ENCODE measurements at places on chromosomes 11 and 22.
A peak's percentile ranks its signal among the peaks of the same experiment; 100 is the strongest.

GRCh38 chr11:102488208-102488607 is 35.6 kb upstream of the TMEM123 start:
- DNase-seq, result no peak

- no peak for DNase-seq
Observed at GRCh38 chr22:46073683-46074504, 76.4 kb upstream of the PPARA start.

DNA sequence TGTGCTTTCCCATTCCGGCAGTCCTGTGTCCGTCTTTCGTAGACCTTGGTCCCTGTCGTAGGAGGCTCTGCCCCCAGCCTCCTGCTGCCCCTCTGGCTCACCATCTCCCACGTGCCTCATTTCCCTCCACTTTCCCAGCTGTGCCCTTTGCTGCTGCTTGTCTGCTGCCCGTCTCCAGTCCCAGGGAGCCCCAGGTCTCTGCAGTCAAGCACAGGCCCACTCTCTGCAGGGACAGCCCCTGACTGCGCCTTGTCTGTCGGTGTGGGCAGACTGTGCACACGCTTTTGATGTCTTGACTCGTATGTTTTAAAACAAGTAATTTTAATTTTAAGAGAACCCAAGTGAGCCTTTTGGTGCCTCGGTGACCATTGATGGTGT is 12.4 kb downstream of the DGCR8 start:
- no peak for DNase-seq

DNA sequence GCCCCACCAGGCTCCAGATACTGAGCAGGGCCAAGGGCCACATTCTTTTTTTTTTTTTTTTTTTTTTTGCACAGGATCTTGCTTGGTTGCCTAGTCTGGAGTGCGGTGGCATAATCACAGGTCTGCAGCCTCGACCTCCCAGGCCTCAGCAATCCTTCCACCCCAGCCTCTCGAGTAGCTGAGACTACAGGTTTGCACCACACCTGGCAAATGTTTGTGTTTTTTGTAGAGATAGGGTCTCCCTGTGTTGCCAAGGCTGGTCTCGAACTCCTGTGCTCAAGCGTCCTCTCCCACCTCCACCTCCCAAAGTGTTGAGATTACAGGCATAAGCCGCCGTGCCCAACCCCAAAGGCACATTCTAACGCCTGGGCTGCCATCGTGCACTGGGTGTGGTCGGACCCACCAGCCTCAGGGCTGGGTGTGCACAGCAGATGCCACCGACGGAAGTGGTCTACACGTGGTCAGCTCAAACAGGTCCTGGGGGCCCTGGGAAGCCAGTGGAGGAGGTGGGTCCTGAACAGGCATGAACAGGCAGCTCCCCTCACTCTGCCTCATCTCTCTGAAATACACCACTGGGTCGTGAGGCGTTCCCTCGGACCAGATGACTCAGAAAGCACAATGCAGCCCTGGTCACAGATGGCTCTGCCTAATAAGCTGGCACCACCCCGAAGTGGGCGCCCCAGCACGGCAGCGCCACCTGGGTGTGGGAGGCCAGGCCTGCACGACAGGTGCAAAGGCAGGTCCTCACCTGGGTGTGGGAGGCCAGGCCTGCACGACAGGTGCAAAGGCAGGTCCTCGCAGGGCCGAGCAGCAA is 5.1 kb upstream of the B4GALNT4 start:
- DNase-seq, result peak; percentile 63

GRCh38 chr11:108838792-108839105 is 173.9 kb downstream of the DDX10 start:
- DNase-seq, result no peak

GRCh38 chr22:45964926-45965527 is 11.9 kb downstream of the WNT7B start:
- no peak for DNase-seq

DNA sequence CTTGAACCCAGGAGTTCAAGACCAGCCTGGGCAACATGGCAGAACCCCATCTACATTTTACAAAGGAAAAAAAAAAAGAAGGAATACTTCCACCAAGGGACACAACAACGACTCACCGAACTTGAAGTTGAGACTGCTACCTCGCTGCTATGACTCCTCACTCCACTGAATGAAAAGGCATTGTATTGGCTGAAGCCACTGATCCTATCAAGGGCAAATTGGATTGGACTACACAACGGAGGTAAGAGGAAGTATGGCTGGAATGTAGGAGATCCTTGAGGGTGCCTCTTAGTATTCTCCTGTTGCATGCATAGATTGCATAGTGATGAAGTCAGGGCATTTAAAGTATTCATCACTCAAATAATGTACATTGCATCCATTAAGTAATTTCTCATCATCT is 97.9 kb downstream of the CWF19L2 start:
- no peak for DNase-seq

GRCh38 chr11:116835042-116835772 is 2.2 kb downstream of the APOA1 start:
- DNase-seq, result no peak

GRCh38 chr11:46524201-46524770 is 69.5 kb downstream of the AMBRA1 start:
- no peak for DNase-seq

GRCh38 chr11:66359662-66360087 is 11.9 kb downstream of the SLC29A2 start:
- DNase-seq, result no peak

DNA sequence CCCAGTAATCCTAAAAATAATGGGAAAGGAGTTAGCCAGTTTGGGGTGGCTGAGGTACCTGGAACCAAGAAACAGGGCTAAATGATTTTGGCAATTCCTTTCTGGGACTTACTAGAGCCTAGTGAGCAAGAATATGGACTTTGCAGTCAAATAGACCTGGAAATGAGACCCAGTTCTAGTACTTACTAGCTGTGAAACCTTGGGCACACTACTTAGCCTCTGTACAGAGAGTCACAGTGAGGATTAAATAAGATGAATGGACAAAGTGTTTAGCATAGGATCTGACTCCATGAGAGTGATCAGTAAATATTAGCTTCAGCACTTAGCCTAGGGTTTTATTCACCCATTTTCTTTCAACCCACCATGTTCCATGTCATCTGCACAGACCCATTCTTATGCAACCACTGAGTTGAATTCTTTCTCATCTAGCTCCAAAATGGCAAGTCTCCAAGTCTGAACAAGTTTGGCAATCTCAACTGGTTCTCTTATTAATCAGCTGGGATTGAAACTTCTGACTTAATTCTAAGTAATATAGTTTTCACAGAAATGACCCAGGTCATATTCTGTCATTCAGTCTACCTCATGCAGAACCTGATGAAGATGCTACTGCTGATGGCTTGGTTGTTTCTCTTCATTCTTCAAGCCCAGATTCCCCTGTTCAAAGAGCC is 15.0 kb upstream of the SORL1 start:
- no peak for DNase-seq

DNA sequence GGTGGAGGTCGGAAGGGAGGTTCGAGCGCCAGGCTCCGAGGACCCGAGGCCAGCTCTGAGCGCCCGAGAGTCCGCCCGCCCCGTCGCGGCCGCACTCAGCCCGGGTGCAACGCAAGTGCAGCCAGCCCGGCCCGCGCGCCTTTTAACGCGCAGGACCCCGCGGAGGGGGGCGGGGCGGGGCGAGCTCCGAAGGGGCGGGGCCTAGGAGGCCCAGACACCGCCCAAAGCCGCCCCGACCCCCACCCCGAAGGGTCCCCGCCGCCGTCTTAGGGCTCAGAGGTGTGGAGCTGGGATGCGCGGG is at the start of gene PHOX2A:
Gene PHOX2A, minus strand, starts transcription at position 117 of the 301 bp plus-strand sequence. CDS start 172 bp downstream, outside the sequence.
- no peak for DNase-seq

DNA sequence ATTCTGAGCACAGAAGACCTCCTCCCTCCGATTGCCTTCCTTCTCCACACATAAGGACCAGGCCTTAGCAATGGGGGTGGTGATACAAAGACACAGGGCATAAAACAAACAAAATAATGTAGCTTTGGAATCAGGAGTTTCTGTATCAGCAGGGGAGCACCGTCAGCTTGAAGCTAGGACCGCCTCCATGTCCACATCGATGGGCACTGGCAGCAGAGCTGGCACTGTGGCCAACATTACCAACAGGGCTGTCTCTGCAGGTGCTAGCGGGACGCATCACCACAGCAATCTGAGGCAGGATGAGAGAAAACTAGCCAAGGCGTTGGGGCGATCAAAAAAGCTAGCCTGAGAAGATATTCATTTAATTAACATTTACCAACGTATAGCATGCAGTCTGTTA is 201.4 kb downstream of the MAML2 start:
- no peak for DNase-seq

- DNase-seq, result no peak
Observed at GRCh38 chr11:12083380-12083779, 27.0 kb upstream of the MICAL2 start.

- no peak for DNase-seq
Observed at GRCh38 chr11:129702410-129703398, 112.9 kb upstream of the TMEM45B start.

DNA sequence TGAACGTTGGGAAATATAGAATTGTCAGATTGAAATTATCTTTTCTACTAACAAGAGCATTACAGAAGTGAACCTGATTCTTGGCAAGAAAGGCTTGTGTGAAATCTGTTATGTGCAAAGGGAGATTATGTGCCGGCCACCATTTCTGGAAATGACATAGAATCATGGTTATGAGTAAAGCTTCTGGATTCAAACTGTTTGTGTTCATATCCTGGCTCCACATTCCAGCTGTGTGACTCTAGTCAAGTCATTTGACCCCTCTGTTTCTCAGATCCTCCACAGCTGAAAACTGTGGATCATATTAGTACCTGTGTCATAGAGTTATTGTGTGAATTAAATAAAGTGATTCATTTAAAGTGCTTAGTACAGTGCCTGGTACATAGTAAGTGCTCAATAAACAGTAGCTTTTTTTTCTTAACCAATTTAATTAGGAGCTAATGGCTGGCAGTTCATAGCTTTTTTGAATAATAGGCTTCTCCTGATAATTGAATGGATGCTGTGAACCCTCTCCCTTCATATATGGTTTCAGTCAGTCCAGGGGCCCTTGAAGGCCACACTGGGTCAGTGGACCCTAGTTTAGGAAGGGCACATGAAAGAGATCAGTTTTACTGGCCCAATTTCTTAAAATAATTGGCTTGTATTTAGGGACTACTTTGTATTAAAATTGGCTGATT is 34.6 kb downstream of the EHF start:
- no peak for DNase-seq

DNA sequence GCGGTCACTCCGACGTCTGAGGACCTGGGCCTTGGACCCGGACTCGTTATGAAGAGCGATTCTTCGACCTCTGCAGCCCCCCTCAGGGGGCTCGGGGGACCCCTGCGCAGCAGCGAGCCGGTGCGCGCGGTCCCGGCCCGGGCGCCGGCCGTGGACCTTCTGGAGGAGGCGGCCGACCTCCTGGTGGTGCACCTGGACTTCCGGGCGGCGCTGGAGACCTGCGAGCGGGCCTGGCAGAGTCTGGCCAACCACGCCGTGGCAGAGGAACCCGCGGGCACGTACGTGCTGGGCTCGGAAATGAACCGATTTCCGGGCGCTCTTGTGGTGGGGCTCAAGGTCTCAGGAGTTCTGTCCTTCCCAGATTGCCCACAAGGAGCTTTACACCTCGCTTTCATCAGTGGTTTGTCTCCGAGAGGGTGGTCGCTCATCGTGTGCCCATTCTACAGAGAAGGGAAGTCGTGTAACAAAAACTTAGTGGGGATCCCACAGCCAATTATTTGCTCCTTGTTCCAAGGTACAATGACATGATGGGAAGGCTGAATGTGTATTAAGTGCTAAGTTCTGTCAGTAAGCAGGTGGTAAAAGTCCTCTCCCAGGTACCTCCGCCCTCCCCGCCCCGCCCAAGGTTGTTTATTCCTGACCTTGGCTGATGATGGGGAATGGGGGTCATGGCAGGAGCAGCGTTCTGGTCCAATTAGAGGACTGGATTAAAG is 695 bp downstream of the PEX26 start:
- DNase-seq, result peak; percentile 22

DNA sequence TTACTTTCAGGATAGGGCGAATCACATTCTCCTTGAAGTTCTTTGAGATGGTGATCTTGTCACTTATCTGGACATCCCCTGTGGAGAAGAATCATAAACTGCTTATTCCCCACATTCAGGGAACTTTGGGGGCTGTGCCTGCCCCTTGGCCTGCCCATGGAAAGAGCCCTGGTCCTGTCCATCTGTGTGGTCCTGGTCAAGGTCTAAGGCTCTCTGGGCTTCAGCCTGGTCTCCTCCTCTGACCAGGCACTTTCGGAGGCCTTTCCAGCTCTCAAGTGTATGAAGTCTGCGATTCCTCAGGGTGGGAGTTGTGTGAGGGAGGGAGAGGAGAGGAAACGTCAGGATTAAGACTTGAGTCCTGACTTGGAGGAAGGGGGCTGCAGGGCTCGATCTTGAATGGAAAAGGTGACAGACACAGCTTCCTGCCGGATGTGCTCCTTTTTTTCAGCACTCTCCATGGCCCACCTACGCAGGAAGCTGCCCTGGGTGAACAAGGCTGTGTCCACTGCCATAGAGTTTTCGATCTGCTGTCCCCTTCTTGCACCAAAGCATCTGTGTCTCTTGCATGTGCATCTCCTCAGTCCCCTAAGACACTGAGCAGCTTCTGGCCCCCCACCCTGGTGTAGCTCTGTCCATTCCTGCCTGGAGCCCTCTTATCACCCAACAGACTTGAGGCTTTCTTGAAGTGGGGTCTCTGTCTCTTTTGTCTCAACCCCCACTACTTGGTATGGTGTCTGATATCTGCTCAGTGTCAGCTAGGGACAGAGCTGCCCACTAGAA is 50.8 kb upstream of the PHOX2A start:
- no peak for DNase-seq

DNA sequence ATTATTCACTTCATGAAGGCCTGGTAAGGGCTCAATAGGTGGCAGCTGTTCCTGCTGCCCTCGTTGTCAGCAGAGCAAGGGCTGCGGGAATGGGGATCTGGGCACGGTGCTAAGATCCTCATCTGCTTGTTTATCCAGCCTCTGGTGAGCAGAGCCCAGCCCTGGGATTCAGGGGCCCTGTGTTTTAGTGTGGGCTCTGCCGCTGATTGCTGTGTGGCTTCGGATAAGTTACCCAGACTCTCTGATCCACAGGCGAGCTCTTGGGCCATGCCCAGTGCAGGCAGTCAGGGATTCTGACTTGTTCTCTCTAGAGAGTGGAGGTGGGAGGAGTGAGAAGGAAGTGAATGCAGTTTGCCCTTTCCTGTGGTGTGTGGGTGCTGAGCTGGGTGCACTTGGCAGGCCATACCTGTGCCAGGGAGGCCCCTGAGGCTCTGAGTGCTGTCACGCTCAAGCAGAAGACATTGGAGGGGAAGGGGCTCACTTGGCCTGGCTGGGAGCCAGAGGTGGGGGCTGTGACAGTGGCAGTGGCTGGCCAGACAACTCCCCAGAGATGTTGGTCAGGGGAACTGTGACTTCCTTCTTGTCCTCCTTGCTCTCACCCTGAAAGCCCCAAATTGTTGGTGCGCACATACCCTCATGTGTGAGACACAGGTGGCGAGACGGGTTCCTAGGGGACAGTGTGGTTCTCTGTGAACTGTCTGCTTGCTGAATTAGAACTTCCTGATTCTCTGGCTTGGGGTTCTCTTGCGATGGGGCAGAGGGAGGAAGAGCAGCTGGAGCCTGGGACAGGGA is 43.7 kb downstream of the CD82 start:
- DNase-seq, result peak; percentile 26

- peak; percentile 63 for DNase-seq
Observed at GRCh38 chr11:65078151-65078550, 5.7 kb downstream of the CDCA5 start.

- DNase-seq, result no peak
Observed at GRCh38 chr22:23398701-23399366, 181.3 kb downstream of the IGLL1 start.

GRCh38 chr11:104663190-104664140 is 234.8 kb downstream of the CASP12 start:
- no peak for DNase-seq

Data from activated CD4-positive, alpha-beta T cell treated with anti-CD3 and anti-CD28 coated beads for 4 hours (primary cell).